ENCODE measurements at places on chromosomes 3 and 15.

GRCh38 chr3:181383201-181383600 lies 328.5 kb upstream of the SOX2 start:
- DNase-seq, result no peak

GRCh38 chr3:108442281-108442680 lies 68.1 kb downstream of the MYH15 start:
- DNase-seq, result no peak

- DNase-seq, result no peak
Measured at GRCh38 chr3:32844914-32845313, 27.1 kb downstream of the TRIM71 start.

DNA sequence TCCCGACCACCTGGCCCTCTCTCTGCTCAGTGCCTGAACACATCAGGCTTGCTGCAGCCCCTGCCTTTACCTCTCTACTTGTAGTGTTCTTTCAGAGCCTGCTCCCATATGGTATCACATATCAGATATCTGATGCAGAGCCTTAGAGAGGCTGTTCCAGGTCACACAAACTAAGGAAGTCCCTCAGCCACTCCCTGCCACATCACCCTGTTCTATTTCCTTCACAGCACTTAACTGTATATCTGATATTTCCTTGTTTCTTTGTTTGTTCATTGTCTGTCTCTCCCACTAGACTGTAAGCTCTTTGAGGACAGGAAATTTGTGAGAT lies 976 bp upstream of the ALDH1L1 start:
- DNase-seq, result no peak

- DNase-seq, result no peak
Measured at GRCh38 chr3:187398955-187399354, 30.8 kb downstream of the RTP4 start.

DNA sequence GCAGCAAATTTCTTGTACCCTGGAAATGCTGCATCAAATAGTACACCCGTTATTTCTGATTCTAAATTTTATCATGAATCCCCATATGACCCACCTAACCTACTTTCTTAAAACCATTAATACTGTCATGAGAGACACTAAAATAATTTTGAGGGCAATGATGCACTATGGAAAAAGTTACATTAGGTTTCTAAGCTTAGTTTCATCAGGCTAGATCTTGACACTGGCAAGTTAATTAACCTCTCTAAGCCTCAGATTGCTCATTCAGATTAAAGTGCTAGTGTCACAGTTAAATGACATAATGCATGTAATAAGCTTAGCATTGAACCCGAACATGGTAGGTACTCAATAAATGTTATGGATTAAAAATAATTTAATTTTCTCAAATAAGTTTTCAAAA lies 8.2 kb downstream of the GOLIM4 start:
- DNase-seq, result no peak

GRCh38 chr3:178440043-178440442 lies 96.2 kb upstream of the KCNMB2 start:
- DNase-seq, result no peak

GRCh38 chr3:42572278-42572677 lies 9.5 kb downstream of the SEC22C start:
- no peak for DNase-seq

- no peak for DNase-seq
Measured at GRCh38 chr3:33829720-33830119, 31.3 kb downstream of the PDCD6IP start.

DNA sequence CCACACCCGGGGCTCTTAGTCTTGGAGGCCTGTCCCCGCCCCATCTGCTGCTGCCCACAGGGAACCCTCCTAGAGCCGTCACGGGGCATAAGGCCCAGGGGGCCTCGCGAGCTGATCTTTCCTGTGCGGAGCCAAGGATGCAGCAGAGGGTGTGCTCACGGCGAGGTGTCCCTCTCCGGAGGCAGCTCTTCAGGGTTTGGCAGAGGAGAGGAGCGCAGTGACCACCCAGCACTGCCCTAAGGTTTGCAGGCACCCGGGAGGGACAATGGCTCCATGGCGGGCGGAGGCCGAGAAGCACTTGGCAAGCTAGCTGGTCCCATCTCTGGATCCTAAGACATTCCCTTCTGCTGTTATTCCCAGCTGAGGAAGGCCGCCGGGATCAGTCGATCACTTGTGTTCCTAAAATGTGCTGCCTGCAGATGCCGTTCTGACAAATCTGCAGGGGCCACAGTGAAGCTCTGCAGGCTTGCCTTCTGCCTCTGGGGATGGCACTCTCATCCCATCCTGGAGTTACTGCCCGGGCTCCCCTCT lies 47.4 kb upstream of the PCSK6 start:
- DNase-seq, result no peak

- no peak for DNase-seq
Measured at GRCh38 chr3:106172780-106173179, 304.0 kb upstream of the CBLB start.

DNA sequence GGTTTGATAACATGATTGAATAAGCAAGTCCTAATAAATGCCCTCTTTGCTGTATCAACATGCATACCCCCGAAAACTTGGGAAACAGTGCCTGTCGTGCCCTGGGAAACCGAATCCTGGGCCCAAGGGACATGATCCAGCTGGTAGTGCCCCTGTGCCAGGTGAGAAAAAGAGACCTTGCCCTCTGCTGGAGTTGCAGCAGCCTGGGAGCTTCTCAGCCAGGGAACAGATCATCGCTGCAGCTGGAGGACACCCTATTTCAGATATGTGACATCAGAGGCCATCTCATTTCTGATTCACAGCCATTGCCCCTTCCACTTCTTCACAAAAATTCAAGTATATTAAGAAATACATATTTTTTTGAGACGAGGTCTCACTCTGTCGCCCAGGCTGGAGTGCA lies 32.3 kb downstream of the STOML1 start:
- DNase-seq, result no peak
